Right atrium auricular region (tissue), 2 donors: ENCODE measurements at places on chromosomes 4 and X.

- no peak for DNase-seq
Measured at GRCh38 chr4:138189206-138189605, 52.9 kb downstream of the SLC7A11 start.

DNA sequence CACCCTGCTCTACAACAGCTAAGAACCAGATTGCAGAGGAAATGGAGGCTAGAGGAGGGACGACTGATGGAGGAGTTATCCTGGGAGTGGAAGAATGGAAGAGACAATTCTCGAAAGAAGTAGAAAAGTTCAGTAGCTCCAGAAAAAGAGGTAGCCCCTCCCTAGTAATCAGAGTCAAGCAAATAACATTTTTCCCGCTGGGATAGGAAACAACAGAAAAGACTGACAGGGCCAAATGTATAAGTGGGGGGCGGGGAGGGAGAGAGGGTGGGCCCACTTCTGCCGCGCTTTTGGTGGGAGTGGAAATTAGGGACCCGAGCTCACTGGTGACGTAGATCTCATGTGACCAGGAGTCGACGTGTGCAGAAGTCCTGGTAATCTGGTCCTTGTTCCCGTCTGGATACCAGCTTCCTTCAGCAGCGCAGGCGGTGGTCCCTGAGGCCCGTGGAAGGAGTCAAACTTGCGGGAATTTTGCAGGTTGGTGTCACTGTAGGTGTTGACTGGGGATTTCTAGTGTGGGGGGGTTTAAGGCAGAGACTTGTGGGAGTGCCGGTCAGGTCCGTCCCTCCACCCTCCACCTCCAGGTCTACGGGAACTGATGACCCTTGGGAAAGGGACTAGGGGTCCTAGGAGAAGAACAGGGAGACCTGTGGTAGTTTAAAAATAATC, at the start of gene TCEAL9:
Gene TCEAL9, plus strand, starts transcription at position 377 of the 669 bp plus-strand sequence. CDS start 1,179 bp downstream, outside the sequence.
- peak; percentile 71 for DNase-seq

DNA sequence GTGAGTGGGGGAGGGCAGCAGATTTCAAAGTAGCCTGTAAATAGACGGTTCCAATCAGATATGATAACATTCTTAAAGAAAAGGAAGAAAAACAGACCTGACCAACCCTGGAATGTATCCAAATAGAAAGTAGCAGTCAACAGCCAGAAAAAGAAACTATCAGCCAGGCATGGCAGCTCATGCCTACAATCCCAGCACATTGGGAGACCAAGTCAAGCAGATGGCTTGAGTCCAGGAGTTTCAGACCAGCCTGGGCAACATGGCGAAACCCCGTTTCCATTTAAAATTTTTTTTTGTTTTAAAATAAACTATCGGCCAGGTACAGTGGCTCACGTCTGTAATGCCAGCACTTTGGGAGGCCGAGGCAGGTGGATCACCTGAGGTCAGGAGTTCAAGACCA, 125.0 kb downstream of the THOC2 start:
- DNase-seq, result no peak

- no peak for DNase-seq
Measured at GRCh38 chr4:112775801-112776200, 138.9 kb downstream of the LARP7 start.

DNA sequence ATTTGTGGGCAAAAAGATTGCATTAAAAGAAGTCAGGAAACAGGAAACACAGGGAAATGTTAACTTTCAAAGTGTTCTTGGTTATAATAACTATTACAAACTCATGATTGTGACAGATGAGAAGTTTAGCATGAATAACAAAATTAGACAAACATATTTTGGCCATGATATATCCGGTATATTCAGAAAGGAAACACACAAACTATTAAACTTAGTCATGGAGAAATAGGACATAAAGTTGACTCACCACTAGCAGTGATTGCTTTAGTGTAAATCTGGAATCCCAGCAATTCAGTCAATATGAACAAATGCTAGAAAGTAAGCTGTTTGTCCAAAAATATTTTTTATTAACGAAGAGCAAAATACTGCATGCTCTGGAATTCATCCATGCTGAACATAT, 1299.9 kb downstream of the C4orf33 start:
- DNase-seq, result no peak

DNA sequence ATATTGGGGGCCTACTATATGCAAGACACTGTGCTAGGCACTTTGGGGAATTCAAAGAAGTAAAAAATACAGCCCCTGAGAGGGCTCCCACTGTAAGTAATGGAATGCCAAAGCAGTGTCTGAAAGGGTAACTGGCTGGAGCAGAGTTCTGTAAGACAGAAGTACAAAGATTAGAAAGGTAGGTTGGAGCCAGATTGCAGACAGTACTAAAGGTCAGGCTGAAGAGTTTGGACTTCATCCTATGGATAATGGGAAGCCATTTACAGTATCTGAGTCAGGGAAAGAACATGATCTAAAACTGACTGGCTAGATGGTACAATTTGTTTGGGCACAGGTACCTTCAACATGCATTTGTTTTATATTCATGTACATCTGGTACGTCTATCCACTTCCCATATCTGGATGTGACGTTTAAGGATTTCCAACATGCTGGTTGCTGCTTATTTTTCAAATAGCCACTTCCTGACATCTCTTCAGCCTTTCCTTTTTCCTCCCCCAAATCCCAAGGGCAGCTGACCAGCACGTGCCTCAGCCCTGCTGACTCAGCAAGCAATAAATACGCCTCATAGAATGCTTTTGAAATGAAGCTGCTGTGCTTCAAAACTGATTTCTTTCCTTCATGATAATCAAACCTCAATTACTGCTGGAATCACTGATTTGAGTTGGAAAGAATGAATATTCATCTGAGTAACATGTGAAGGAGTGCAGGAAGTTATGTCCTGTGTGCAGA, 9.5 kb downstream of the ENOX2 start:
- no peak for DNase-seq

DNA sequence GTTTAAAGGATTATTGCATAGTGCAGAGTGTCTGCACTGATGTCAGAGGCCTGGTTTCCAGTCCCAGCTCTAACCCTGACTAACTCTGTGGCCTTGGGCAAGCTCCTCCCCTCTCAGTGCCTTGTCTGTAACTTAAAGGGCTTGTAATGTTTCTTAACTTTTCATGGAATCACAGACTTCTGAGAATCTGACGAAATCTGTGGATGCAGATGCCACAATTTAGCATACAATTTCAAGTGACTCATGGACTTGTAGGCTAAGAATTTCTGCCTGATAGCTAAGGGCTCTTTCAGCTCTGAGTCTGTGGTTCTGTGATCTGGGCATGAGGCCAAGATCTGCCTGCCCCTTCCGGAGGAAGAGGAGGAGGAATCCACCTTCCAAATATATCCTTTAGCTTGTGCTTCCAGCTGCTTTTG, 236.9 kb downstream of the AR start:
- DNase-seq, result peak; percentile 82

- no peak for DNase-seq
Measured at GRCh38 chr4:931194-931959, 739 bp downstream of the GAK start.

GRCh38 chr4:8666581-8666980, 74.0 kb downstream of the CPZ start:
- no peak for DNase-seq

GRCh38 chr4:138448169-138448568, 206.0 kb upstream of the SLC7A11 start:
- DNase-seq, result no peak

DNA sequence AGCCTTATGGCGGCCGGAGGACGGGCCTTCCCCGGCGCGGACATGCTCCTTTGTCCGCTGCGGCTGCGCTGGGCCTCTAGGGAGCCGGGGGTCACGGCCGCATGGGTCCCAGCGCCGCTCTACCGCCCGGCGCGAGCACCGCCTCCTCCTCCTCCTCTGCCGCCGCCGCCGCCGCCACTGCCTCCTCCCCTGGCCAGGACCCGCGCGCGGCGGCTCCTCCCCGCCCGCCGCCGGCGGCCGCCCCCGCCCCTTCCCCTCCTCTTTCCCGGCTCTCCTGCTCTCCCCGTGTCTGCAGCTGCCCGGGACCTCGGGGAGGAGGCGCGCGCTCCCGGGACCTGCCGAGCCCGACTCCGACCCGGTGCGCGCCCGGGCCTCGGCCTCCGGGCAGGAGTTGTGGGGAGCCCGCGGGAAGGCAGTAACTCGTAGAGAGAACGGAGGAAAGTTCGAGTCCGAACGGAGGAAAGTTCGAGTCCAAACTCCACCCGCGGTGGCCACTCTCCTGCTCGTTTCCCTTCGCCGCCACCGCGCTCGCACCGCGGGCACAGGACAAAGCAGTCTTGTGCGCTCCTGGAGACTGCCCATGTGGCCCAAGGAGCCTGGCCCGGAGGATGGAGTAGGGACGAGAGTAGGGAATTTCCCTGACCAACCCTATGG, at the start of gene ADGRA3:
Gene ADGRA3, minus strand, starts transcription at position 179 of the 654 bp plus-strand sequence. CDS start 282 bp downstream, outside the sequence.
- DNase-seq, result peak; percentile 60

GRCh38 chrX:86981326-86981879, 536.2 kb upstream of the KLHL4 start:
- no peak for DNase-seq

DNA sequence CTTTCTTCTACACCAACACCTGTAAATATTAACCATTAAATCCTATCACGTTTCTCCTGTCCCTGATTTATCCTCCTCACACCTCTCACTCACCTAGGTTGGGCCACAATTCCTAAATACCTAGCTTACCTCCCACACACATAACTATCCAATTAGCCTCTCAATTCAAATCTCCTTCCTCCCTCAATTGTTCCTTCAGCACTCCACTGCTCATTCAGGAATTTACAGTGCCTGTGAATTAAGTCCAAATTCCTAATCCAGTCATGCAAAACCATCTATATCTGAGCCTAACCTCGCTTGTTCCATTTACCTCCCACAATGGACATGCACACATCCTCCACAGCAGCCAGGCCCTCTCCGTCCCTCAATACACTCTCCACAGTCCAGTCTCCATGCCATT, 17.5 kb downstream of the ANXA5 start:
- no peak for DNase-seq

- no peak for DNase-seq
Measured at GRCh38 chrX:25049357-25049756, 33.6 kb upstream of the ARX start.

DNA sequence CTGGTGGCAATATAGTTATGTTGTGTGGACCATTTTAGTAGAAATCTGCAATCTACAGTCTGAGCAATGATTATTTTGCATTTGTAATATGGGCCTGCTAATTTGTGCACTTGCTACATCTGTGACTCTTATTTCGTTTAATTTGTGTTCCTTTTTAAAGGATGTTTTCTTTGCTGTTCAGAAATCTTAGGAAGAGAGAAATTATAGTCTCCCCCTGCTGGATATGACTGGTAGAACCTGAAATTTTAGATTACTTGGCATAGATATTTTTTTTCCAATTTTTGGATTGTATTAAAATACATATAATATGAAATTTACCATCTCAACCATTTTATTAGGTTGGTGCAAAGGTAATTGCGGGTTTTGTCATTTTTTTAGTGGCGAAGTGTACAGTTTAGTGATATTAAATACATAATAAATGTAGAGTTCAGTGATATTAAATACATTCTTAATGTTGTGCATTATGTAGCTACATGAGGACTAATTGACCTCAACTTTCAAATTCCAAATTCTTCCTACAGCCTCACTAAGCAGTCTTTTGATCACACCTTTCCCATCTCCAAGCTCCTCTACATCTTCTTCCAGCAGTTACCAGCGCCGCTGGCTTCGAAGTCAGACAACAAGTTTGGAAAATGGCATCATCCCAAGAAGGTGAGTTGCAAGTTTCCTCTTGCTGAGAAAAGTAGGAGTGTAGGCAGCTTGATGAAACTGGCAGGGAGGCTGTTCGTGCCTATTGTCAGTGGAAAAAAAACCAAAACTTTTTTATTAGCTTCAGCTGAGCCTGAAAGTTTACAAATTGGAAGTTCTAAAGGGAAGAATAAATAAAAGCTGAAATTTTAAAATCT, 82.2 kb downstream of the FNIP2 start:
- DNase-seq, result no peak

DNA sequence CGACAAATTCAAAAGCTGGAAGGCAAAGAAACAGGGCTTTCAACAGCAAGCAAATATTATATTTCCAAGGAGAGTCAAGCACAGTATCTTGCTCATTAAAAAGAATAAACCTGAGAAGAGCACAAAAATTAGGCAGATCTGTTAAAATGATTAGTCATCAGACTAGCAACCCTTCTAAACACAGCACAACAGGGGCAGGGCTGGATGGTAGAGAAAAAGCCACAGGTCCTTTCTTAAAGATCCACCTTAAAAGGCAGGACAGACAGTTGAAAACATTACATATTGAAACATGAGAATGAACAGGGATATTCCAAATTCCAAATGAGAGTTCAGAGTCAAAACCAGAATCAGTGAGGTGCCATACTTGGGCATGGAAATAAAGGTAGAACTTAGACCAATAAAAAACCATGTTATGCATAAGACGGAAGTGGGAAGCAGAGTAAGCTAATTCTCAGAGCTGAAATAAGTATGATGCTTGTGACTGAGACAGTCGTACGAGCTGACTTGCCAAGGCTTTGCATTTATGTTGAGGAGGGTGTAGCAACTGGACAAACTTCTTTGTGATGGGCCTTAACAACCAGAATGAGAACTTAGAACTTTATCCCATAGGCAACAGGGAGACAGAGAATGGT, 126.9 kb upstream of the FAM9B start:
- DNase-seq, result no peak

DNA sequence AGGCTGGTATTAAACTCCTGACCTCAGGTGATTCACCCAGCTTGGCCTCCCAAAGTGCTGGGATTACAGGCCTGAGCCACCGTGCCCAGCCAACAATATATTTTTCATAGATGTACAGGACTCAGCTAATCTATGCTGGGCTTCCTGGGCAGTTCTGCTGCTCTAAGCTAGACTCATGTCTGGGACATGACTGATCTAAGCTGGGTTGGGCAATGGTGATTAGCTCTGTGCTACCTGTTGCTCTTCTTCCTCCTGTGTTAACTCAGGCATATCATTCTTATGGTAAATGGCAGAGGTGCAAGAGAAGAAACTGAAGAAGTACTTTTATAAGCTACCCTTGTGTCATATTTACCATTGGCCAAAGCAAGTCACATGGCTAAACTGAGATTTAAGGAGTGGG, 11.4 kb upstream of the SUPT20HL2 start:
- DNase-seq, result no peak

GRCh38 chrX:136047016-136047642, 61.9 kb downstream of the SLC9A6 start:
- DNase-seq, result no peak

DNA sequence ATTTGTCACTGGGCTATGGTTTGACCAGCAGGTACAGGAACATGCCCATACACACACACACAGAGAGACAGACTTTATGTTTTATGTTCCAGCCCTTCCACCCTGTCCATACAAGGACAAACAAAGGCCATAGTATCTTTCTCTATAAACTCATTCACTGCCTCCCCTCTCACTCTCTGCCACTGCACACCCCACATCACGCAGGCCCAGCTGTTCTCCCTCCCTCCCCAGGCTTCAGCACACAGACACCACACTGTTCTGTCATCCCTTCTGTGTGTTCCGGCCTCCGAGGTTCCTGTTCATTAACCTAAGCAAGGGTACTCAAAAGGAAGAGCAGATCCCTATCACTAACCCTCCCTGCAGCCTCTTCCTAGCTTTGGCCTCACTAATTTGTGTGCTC, 17.8 kb downstream of the LAS1L start:
- no peak for DNase-seq

GRCh38 chr4:30847167-30847566, 127.0 kb downstream of the PCDH7 start:
- DNase-seq, result no peak
